ENCODE measurements at places on chromosomes 16 and 17.
A peak's percentile ranks its signal among the peaks of the same experiment; 100 is the strongest.

DNA sequence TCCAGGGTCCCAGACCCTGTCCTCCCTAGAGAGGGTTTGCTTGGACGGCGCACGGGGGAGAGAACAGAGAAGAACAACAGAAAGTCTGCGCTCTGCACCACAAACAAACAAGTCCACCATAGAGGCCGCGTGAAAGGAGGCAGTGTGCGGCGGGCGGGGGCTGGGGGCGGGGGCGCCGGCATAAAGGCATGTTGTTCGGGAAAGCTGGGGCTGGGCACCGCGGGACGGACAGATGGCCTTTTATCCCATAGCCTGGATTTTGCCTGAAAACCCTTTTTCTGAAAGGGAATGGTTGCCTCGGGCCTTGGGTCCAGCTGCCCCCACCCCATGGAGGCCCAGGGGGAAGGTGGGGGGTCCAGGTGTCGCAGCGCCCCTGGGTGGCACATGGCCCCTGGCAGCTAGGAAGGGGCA, 26.0 kb downstream of the FA2H start:
- DNase-seq = no peak

DNA sequence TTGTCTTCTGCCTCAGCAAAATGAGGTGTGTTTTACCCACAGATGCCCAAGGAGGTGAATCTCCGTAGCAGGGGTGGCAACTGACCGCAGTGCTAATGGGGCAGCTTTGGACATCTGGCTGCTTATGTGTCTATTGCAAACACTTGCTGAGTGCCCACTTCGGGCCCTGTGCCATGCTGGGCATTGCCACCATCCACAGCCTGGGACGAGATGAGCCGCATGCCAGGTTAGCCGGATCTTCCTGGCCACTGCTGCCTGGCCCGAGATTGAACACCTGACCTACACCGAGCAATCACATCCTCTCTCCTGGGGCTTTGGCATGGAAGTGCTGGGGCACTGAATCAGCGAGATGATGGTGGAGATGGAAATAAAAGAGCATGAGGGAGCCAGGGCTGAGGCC, 238.7 kb downstream of the GSG1L start:
- DNase-seq = no peak

DNA sequence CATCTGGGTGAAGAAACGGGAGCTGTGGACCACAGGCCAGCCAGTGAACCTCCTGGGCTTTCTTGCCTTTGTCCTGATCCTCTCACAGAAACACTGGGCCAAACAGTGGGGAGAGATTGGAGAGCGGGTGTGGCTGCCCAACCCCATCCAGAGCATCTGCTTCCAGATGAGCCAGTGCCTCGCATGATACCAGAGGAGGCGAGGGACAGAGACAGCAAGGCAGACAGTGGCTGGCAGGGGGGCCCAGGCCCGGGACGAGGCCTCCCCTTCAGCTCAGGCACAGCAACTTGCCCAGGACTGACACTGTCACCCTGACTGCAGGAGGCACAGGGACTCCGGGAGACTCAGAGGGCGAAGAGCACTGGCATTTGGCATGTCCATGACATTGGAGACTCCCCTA, 12.0 kb downstream of the ARHGEF15 start:
- DNase-seq = no peak

- DNase-seq = no peak
These were observed 22.7 kb upstream of the MRPS23 start for GRCh38 chr17:57872536-57872935.

DNA sequence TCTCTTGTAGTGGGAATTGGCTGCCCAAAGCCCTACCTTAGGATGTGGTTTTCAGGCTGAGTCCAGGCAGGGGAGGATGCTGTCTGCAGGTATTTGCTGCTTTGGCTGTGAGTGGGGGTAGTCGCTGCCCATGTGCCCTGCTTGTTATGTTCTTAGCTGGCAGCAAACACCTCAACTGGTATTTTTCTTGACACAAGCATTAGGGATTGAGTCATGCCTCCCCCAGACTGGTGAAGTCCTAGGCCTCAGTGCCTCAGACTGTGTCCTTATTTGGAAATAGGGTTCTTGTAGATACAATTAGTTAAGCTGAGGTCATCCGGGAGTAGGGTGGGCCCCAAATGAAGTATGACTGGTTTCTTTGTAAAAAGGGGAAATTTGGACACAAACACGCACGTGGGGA, 808.3 kb upstream of the EEF2KMT start:
- DNase-seq = peak; percentile 77

DNA sequence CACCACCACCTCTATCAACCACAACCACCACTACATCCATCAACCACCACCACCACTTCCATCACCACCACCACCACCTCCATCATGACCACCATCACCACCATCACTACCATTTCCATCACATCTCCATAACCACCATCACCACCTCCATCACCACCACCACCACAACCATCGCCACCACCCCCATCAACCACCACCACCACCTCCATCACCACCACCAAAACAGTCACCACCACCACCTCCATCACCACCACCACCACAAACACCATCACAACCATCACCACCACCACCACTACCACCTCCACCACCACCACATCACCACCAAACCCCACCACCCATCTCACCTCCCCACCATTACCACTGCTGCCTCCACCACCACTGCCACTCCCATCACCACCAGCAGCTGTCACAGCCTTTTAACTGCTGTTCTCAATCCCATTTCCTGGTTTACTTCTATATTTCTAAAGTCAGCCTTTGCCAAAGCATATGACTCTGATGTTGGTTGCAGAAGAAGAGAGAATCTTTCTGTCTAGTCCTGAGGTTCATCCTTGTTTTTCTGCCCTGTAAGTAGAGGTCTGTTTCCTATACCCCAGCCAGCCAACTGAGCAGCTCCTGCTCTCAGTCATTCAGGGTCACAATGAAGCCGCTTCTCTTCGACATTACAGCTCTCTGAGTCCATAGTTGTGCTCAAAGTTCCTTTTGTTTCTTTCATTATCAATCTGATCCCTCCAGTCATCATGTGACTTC, 14.0 kb downstream of the MARCHF10 start:
- DNase-seq = no peak

DNA sequence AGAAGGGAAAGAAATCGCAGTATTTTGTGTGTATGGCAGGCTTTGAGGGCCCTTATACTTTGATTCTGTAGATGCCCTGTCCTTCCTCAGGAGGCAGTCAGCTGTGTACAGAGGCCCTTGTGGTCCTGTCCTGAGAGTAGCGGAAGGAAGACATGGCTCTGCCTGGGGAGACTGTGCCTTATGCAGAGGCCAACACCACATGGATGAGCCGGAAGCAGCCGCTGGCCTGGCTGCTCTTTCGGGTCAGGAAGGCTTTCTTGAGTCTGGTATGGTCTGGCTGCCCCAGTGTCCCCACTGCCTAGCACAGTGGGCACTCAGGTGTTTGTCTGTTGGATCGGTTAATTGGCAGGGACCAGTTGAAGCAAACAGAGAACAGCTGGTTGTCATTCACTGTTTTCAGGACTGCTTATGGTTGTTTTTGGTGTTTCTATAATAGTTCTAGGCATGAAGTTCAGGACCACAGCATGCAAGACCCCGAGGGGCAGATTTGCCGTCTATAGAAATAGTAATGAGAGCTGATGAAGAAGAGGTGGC, 12.4 kb downstream of the USP10 start:
- DNase-seq = no peak

GRCh38 chr17:50681263-50682200, 26.2 kb downstream of the ANKRD40 start:
- DNase-seq = peak; percentile 85

DNA sequence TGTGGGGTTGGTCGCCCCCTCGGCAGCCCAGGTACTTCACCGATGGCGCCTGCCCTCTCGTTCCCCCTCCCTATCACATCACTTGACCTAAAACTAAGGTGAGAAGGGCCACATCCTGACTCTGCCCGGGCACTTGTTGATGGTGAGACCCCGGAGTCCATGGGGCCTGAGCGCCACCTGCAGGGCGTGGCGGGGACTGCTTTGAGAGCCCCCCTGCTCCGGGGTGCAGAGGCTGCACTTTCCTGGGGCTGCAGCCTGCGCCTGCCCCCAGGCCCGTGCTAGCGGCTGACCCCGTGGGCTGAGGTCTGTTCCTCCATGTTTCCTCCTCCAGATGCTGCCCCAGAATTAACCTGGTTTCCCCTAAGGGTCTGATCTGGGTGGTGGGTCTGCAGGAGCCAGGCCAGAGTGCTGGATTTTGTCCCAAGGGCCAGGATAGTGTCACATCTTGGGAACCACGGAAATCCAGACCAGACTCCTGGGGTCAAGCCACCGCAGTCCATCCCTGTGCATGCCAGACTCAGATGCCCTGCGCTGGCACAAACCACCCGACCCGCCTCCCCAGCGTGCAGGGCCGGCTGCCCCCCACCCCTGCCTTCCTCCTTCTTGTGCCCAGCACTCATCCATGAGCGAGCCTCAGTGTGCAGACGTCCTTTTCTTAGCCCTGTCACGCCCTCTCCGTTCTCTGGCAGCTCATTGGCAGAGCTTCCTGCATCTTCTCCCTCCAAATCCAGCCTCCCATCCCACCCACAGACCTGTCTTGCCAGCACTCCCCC, 2.7 kb downstream of the NDUFAF8 start:
- peak; percentile 32 for DNase-seq

GRCh38 chr16:80202831-80203413, 337.9 kb upstream of the DYNLRB2 start:
- no peak for DNase-seq

Data from fibroblast of skin of back (primary cell).